Suprapubic skin (tissue), 4 donors: ENCODE measurements at places on chromosomes 11 and 22. TPM values are rescaled to one million over a fixed set of nuclear protein-coding genes. Genes with fewer than 3 reads are reported as not detected.

TMEM218 gene
- 9.9 TPM for total RNA-seq

OR52H1 gene
- 2.1 TPM for total RNA-seq

TECTA gene
- 1.4 TPM for total RNA-seq

DNA sequence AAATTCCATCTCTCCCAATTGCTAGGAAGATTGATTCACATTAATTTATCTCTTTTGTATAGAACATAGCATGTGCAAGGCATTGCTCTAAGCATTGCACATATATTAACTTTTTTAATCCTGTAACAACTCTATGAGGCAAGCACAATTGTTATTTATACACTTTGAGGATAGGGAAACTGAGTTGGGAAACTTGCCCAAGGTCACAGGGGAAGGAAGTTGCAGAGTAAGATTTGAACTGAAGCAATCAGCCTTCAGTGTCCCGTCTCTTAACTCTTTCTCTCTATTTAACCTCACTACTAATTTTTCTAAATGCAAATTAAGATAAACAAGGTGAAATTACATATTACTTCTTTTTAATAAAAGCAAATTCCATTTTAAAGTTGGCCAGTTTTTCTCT lies 22.2 kb downstream of the OR56B4 start:
- DNase-seq, result no peak

- DNase-seq, result peak; percentile 79
Observed at GRCh38 chr11:94740083-94741021, 27.8 kb upstream of the AMOTL1 start.

DNA sequence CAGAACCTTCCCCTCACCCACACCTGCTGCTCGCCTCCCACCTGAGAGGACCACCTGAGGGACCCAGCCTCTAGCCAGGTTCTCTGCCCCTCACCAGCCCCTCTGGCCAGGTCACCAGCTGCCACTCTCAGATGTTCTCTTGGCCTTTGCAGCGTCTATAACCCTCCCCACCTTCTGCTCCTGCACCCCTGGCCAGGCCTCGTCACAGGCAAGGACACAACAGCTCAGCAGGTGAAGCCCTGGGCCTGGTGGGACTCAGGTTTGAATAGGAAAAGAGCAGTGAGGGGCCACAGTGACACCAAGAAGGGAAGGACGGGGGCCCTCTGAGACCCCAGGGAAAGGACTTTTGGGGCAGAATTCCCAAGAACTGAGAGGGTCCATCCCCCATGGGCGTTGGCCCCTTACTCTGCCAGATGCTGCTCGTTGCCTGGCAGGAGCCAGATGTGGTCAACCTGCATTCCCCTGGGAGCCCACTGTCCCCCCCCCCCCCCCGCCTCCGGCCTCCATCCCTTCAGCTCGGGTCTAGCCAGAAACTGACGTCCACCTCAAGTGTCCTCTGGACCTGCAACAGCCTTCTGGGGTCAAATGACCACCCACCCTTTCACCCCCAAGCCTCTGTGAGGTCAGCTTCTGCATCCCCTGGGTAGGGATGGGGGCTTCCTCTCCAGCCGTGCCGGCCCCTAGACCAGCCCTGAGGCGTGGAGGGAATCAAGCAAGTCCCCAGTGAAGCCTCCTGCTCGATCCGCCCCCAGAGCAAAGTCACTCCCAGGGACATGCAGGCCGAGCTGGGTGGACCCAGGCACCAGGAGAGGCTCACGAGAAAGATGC lies 28.7 kb downstream of the SBF1 start:
- no peak for DNase-seq

GRCh38 chr11:120028181-120028896 lies 109.6 kb downstream of the TRIM29 start:
- no peak for DNase-seq

- DNase-seq, result no peak
Observed at GRCh38 chr11:128022007-128022368, 565.4 kb downstream of the ETS1 start.

DNA sequence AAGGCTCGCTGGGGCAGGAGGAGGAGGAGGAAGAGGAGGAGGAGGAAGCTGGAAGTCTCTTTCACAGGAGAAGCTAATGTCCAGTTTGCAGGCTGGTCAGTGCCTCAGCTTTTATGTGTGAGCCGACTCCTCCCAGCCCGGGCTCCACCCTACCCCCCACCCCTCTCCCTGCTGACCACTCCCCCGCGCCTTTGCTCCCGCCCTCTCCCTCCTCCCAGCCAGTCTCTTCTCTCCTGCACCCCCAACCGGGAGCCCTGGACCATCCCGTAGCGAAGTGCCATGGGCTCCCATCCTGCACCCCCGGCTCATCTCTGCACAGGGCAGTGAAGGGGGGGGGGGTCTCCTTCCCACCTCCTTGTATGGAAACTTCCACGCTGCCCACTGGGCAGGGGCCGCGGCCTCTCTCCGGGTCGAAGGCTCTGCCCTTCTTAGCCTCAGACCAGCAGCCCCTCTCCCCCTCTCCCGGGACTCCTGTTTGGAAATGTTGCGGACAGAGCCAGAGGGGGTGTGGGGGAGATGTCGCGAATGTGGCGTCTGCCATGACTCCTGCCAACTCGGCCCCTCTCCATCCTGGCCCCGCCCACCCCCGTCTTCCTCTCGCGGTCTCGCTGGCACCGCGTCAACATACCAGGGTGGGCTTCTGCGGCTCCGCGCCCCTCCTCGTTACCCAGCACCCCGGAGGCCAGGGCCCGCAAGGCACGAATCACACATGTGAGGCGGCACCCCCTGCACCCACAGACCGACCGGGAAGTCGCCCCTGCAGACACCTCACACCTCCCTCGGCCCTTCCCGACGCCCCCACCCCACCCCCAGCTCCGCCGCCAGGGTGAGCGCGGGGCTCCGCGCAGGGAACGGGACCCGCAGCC lies 1.8 kb downstream of the IGF2 start:
- DNase-seq, result no peak

- DNase-seq, result no peak
Observed at GRCh38 chr11:849104-849824, 6.6 kb downstream of the TSPAN4 start.

DNA sequence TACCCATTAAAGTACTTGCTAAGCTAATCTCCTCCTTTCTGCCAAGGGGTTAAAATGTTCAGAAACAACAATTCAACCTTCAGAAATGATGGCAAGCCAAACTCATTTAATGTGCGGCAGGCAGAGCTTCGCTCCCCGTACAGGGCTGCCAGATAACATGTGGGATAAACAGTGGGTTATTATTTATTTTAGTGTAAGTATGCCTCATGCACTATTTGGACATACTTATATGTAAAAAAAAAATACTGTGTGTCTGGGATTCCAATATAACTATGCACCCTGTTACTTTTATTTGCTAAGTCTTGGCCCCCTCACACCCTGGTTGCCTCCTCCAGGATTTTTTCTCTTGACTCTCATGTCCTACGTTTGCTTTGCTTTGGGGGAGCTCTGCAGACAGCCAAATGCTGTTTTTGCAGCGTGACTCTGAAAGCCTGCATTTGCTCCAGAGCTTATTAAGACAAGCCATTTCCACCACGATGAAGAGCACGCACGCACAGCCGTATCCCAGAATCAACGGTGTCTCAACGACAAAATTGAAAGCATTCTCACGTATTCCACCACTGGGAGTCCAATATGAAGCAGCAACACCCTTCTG lies 86.5 kb upstream of the SHANK2 start:
- no peak for DNase-seq

DNA sequence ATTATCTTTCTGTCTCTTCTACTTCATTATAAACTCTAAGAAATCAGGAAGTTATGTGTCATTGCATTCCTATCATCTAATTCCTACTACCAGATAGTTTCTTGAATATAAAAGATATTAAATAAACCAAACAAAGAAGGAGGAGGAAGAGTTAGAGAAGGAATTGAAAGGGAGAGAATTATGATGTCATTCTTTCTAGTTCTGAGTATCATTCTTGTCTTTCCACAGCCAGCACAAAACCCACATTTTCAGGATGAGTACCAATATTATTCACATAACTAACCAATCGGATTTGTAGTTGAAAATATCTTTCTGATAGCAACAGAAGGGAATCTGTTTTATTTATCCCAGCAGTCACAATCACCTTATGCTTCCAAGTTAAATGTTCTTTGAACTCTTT lies 13.3 kb downstream of the MS4A13 start:
- no peak for DNase-seq

DNA sequence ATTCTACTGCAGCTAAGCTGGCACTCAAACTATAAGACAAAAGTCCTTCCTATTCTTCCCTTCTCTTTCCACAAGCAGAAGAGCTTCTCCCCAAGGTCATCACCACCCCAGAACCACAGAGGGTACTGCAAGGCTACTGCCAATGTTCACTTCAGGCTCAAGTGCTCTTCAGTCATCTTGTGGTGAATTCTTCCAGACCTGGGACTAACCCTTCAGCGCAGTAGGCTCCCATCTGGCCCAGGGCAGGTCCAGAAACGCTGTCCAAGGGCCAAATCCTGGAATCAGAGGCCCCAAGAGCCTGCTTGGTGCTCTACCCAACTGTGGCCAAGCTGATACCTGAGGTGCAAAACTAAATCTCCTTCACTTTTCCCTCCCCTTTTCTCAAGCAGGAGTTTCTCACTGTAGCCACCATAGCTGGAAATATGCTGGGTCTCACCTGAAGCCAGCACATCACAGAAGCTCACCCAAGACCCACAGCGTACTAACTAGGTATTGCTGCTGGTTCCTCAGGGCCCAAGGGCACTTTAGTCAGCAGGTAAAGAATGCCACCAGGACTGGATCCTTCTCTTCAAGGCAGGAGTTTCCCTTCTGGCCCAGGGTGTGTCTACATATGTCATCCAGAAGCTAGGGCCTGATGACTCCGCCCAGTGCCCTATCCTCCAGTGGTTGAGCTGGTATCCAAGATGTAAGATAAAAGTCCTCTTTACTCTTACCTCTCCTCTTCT lies 27.8 kb downstream of the FCHSD2 start:
- DNase-seq, result no peak

GRCh38 chr22:40853961-40854360 lies 2.5 kb downstream of the ST13 start:
- DNase-seq, result no peak

DNA sequence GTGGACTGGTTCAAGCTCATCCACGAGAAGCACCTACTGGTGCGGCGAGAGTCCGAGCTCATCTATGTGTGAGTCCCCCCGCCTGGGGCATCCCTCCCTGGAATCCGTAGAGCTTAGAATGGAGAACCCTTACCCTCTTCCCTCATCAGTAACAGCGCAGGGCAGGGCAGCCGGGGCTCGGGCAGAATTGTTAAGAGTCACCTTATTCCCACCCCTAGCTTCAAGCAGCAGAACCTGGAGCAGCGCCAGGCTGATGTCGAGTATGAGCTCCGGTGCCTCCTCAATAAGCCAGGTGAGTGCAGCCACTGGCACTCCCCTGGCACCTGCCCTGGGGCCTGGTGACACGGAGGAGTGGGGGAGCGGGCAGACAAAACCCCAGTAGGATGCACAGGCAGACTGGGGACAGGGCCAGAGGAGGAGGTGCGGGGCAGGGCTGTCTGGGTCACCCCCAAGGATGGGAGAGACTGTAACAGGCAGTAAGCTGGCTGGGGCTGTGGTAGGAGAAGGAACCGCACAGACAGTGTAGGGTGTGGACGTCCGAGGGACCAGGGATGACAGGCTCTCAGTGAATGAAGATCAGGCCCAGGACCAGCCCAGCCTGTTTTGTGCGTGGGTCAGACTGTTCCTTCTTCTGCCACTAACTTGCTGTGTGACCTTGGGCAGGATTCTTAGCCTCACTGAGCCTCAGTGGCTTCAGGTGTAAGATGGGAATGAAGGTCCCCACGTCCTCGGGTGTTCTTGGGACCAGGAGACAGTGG lies 20.4 kb downstream of the C22orf23 start:
- no peak for DNase-seq

GRCh38 chr11:16843294-16843693 lies 104.8 kb downstream of the C11orf58 start:
- no peak for DNase-seq

GRCh38 chr22:37167981-37168647 lies 18.4 kb upstream of the IL2RB start:
- DNase-seq, result peak; percentile 37

GRCh38 chr11:1498262-1498661 lies 11.7 kb upstream of the MOB2 start:
- DNase-seq, result no peak

GRCh38 chr11:130710497-130711012 lies 205.7 kb downstream of the SNX19 start:
- no peak for DNase-seq

DNA sequence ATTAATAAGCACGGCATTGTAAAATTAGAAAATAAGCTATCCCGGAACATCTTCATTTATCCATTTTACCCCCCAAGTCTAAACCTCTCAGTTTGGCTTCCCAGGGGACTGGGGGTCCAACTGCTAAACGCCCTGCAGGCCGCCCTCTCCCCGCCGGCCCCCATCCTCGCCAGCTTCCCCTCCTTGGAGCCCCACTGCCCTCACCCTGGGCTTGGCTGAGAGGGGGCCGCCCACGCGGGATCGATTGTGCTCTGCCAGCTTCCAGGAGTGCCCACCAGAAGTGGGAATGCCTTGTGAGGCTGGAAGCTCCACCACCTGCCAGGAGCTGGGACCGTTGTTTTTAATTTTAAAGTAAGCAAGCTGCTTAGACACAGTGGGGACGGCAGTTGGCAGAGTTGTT lies 353.5 kb downstream of the TBC1D22A start:
- DNase-seq, result no peak

DNA sequence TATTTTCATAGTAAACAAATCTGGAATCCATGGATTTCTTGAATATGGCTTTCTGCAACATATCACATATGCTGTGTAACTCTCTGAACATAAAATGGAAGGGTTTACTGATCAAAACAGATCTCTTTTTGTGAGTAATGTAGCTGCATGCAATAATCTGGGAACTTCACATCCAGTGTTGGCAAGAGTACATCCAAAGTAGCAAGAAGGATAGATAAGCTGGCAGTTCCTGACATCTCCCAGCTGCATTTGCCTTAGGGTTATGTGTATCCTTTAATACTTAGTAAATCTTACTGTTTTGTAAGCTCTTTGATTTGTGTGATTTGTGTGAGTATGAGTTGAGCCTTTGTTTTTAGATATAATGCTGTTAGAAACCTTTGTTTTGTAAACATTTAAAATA lies 280.4 kb upstream of the CNTN5 start:
- DNase-seq, result no peak

DNA sequence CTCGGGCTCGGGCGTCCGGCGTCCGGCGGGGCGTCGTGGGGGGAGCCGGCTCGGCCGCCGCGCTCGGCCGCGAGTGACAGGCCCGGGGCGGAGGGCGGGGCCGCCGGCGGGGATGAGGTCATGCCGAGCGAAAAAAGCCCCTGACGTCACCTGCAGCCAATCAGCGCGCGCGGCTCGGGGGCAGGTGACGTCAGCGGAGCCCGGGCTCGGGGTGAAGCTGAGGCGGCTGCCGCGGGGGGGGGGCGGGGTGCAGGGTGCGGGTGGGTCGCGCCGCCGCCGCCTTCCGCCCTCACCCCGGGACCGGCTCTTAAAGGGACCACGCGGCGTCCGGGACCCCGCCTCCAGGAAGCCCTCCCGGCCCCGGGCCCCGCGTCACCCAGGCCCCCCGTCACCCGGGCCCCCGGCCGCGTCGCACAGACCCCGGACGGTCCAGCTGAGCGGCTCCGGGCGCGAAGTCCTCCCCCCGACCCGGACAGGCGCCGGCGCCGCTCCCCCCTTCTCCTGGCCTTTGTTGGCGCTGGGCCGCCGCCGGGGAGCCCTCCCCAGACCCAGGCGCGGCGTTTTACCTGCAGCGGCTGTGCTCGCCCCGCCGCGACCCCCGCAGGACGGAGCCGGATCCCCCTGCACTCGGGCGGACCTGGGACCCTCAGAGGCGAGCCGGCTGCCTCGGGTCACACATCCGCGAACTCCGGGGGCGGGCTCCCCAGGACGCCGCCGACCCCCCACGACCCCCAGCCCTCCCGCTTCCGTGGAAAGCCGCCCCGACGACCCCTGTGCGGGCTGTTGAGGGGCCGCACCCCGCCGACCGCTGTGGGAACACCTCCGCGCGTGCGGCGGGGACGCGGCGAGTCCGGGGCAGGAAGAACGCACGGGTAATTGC lies at the start of gene DUSP8:
DUSP8 (minus strand) TSS at position 75 of the 880 bp plus-strand sequence. CDS start 6,445 bp downstream, outside the sequence.
- peak; percentile 94 for DNase-seq
